Muscle of leg (tissue), 16 donors: ENCODE measurements at places on chromosomes 3 and 15. TPM values are rescaled to one million over a fixed set of nuclear protein-coding genes. Genes with fewer than 3 reads are reported as not detected.

GRCh38 chr3:45034612-45035252 is 8.6 kb downstream of the CLEC3B start:
- peak; percentile 68 for DNase-seq

CFAP92 gene
- total RNA-seq, result 0.27 TPM

- peak; percentile 56 for DNase-seq
Measured at GRCh38 chr15:100372739-100373119, 31.0 kb upstream of the ADAMTS17 start.

STARD9 gene
- total RNA-seq, result 18.6 TPM

- no peak for DNase-seq
Measured at GRCh38 chr3:148528024-148528423, 169.7 kb upstream of the AGTR1 start.
